ENCODE measurements at places on chromosomes 1 and 21. TPM values are rescaled to one million over a fixed set of nuclear protein-coding genes. Genes with fewer than 3 reads are reported as not detected.

ADAMTS5 gene
- not detected for total RNA-seq

GNB1 gene
- total RNA-seq = 669 TPM

ATAD3C gene
- 0.39 TPM for total RNA-seq

ATF3 gene
- total RNA-seq = 40.3 TPM

SLC9C2 gene
- not detected for total RNA-seq

RYR2 gene
- 0.05 TPM for total RNA-seq

FAM151A gene
- total RNA-seq = not detected

IGSF21 gene
- total RNA-seq = not detected

UBE2U gene
- not detected for total RNA-seq

- H3K36me3 ChIP-seq = peaks cover 35% of the 10 kb centered on the region
- H3K27ac ChIP-seq = peak overlapping the region; percentile 76
- H3K4me3 ChIP-seq = peak overlapping the region; percentile 89
- no peaks in the 10 kb centered on the region for H3K27me3 ChIP-seq
- DNase-seq = no peak
- peaks cover 40% of the 10 kb centered on the region for H3K4me1 ChIP-seq
These were observed 1.0 kb downstream of the RER1 start for GRCh38 chr1:2392686-2393085.

DNA sequence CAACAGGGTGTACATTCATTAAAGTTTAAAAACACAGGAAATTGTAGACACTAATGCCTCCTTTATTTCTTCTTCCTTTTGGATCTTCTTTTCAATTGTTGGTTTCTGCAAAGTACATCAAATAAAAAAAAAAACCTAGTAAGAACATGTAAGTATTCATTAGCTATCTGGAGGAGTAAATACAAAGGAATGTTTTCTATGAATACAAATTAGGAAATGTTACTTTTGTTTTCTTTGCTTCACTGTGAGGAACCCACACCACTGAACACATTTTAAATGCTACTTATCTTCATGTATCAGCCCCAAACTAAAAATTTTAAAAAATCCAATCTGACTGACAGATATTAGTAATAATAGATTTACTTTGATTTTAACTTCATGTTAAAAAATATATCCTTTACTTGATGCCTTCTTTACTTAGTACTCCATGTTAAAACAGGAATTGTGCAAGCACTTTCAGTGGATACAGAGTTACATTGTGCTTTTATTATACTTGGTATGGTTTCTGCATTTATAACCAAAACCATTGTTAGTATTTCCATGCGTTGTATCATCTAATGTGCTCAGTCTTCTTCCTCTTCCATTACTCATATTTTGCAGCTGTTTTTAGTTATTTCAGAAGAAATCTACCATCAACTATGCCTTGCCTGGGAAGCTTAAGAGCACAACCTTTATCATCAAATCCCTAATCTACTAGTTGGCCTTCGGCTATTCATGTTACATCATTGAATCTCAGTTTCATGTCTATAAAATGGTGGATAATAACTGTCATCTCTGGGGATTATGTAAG, 236.9 kb upstream of the DPYD start:
- H3K27me3 ChIP-seq = no peaks in the 10 kb centered on the region
- H3K4me1 ChIP-seq = no peaks in the 10 kb centered on the region
- no peak overlapping the region for H3K27ac ChIP-seq

GRCh38 chr1:243956450-243956849, 94.6 kb upstream of the ZBTB18 start:
- no peaks in the 10 kb centered on the region for H3K36me3 ChIP-seq
- H3K27me3 ChIP-seq = peaks cover 4% of the 10 kb centered on the region
- H3K27ac ChIP-seq = no peak overlapping the region
- H3K4me3 ChIP-seq = no peak overlapping the region

- DNase-seq = no peak
- H3K27me3 ChIP-seq = peaks cover 17% of the 10 kb centered on the region
- H3K4me1 ChIP-seq = no peaks in the 10 kb centered on the region
These were observed 25.5 kb upstream of the DDAH1 start for GRCh38 chr1:85490270-85490985.

DNA sequence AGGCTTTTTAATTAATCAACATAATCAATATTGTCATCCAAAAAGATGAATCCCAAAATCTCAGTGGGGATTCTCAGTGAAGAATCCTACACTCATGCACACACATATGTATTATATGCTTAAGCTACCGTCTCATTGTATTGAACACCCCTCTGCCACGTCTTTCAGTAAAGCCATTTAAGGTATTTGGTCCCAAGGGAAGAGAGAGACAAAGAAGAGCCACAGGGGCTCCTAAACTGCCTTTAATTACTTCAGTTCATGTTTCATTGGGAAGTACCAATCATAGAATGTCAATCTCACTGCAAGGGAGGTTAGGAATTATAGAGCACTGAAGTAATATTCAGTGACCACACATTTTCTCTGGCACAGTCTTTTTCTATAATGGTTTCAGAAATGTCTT, 388.6 kb upstream of the NEGR1 start:
- H3K36me3 ChIP-seq = no peaks in the 10 kb centered on the region
- H3K27ac ChIP-seq = no peak overlapping the region
- H3K4me3 ChIP-seq = no peak overlapping the region
- H3K27me3 ChIP-seq = no peaks in the 10 kb centered on the region
- H3K4me1 ChIP-seq = no peaks in the 10 kb centered on the region

DNA sequence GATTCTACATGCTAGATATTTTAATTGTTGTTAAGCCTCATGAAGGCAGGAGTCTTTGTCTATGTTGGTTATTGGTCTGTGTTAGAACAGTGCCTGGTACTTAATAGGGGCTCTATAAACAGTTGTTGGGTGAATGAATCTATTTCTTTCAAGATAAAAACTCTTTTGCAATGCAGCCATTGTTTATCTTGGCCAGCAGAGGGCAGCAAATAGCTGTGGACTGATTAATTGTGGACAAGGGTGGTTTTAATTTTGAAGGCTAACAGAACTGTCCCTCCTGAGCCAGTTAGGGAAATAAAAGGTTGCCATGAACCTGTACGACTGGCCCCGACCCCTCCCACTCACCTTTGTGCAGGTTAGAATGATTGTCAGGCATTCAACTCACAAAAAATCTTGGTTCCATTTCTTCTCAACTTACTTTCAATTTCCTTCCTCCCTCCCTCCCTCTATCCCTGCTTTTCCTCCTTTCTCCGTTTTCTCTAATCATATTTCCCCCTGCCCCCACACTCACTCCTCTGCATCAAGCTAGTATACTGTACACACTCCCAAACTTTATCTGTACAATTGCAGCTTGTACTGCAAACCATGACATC, 66.3 kb upstream of the DIRAS3 start:
- H3K4me1 ChIP-seq = peaks cover 4% of the 10 kb centered on the region
- H3K36me3 ChIP-seq = no peaks in the 10 kb centered on the region
- no peak overlapping the region for H3K4me3 ChIP-seq
- peaks cover 6% of the 10 kb centered on the region for H3K27me3 ChIP-seq

DNA sequence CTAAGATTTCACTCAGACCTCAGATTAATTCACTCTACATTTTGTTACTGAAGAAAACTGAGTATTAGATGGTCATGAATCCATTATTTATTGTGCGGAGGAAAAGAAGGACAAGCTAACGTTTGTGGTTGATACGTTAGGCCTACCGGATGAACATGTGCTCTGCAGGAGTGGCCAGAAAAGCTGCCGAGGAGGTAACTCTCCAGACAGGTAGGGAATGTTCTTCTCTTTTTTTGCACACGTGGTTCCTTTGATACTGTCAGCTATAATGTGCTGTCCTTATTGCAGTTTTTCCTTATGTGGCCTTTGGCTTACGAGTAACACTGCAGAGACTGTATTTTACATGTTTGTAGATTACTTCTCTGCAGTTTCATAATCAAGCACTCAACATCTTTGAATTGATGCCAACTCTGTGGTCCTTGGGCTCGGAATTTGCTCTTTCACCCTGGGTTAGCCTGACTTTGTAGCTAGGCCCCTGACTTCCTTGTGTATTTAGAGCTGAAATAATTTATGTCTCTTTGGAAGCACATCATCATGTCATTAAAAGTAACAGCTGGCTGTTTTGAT, 13.6 kb downstream of the MTR start:
- H3K4me3 ChIP-seq = no peak overlapping the region
- peaks cover 27% of the 10 kb centered on the region for H3K4me1 ChIP-seq
- DNase-seq = no peak
- peaks cover 60% of the 10 kb centered on the region for H3K36me3 ChIP-seq

DNA sequence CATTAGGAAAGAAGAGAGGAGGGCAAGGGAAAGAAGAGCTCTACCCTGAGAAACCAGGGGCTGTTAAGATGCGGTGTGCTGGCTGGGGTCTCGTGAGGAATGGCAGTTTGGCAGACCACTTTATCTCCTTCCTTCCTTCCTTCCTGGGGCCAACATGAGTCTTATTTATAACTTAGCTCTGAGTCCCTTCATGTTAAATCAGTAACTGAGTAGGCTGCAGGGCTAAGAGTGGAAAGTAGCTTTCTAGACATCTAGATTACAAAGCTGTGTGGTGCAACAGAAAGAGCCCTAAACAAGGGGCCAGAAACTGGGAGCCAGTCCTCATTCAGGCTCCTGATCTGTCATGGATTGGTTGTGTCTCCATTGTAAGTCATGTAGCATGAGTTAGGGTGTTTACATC, 135.4 kb upstream of the DUSP10 start:
- no peaks in the 10 kb centered on the region for H3K36me3 ChIP-seq
- DNase-seq = no peak
- H3K4me1 ChIP-seq = peaks cover 8% of the 10 kb centered on the region
- peaks cover 10% of the 10 kb centered on the region for H3K27me3 ChIP-seq
- H3K4me3 ChIP-seq = no peak overlapping the region
- no peak overlapping the region for H3K27ac ChIP-seq

DNA sequence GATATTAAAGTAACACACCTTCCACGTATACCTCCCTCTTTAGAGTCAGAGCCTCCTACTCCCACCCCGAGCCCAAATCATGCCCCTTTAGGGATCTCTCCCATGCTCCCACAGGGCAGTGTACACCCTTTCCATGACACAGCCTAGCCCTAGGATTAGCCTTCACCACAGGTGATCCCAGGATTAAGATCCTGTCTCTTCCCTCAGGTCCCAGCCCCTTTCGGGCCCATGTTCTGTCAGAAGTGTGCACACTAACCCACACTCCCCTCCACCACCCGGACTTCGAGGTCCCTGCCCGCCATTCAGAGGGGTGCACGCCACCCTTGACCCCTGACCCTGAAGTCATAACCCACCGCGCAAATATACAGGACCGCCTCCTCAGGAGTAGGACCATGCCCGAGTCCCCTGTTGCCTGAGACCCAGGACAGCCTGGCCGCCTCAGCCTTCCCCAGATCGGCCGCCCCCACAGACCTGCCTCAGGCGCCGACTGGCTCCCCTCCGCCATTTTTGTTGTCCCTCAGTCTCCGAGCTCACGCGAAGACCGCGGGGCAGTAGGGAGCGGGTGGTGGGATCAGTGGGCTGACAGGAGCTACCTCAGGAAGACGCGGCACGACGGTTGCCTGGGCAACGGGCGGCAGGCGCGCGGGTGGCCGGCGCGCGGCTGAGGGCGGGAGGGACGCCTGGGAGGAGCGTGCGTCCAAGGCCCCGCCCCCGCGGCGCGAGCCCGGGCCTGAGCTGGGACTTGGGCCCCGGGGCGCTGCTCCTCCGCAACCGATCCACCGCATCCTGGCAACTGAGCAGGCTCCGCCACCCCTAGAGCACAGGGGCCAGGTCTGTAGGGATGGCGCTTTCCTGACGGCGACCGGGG, at the start of gene AGBL4:
Gene AGBL4, minus strand, starts transcription at position 663 of the 868 bp plus-strand sequence.
- H3K4me1 ChIP-seq = peaks cover 5% of the 10 kb centered on the region
- no peak within 1 kb of the TSS for H3K27ac ChIP-seq
- peaks cover 3% of the 10 kb centered on the region for H3K36me3 ChIP-seq
- no peak within 1 kb of the TSS for H3K4me3 ChIP-seq
- DNase-seq = peak; percentile 18

GRCh38 chr1:246048693-246049092, 458.4 kb downstream of the SMYD3 start:
- peaks cover 11% of the 10 kb centered on the region for H3K36me3 ChIP-seq
- H3K27ac ChIP-seq = no peak overlapping the region
- DNase-seq = no peak
- no peaks in the 10 kb centered on the region for H3K27me3 ChIP-seq

- no peak for DNase-seq
- no peaks in the 10 kb centered on the region for H3K27me3 ChIP-seq
- no peak overlapping the region for H3K4me3 ChIP-seq
- peaks cover 64% of the 10 kb centered on the region for H3K36me3 ChIP-seq
- H3K27ac ChIP-seq = no peak overlapping the region
These were observed 18.0 kb downstream of the WDR4 start for GRCh38 chr21:42861311-42861847.

DNA sequence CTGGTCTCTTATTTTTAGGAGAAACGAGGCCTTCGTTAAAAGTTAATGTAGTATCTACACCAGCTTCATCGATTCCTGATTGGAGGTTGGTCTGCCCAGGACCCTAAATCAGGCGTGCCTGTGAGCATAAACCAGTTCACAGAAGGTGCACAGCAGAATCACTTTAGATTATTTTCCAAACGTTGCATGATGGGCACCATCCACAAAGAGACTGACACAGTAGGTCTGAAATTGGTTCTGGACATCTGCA, 256 bp upstream of the TARBP1 start:
- peak overlapping the region; percentile 56 for H3K27ac ChIP-seq
- DNase-seq = no peak
- H3K4me1 ChIP-seq = peaks cover 52% of the 10 kb centered on the region
- H3K4me3 ChIP-seq = peak overlapping the region; percentile 62

Data from activated CD4-positive, alpha-beta T cell treated with anti-CD3 and anti-CD28 coated beads for 36 hours (primary cell).